AG08395 (cell line): ENCODE measurements at places on chromosomes 5 and 9.

DNA sequence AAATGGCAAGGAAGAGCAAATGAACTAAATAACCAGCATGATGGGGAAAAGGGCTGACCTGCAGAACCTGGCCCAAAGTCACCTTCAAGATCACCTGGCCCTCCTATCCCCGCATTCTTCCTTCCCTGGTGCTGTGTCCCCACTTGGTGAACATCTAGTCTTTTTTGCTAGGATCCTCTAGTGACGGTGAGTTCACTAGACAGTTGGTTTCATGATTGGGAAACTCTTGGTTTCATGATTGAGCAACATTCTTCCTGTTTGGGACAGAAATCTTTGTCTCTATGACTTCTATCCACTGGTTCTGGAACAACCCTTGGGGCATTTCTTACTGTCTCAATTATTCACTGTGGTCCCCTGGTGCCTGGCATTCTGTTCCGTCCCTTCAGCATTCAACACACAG, 50.2 kb upstream of the DAB2IP start:
- peak; percentile 53 for DNase-seq

GRCh38 chr9:127689329-127690000, 17.3 kb upstream of the CFAP157 start:
- DNase-seq, result no peak

DNA sequence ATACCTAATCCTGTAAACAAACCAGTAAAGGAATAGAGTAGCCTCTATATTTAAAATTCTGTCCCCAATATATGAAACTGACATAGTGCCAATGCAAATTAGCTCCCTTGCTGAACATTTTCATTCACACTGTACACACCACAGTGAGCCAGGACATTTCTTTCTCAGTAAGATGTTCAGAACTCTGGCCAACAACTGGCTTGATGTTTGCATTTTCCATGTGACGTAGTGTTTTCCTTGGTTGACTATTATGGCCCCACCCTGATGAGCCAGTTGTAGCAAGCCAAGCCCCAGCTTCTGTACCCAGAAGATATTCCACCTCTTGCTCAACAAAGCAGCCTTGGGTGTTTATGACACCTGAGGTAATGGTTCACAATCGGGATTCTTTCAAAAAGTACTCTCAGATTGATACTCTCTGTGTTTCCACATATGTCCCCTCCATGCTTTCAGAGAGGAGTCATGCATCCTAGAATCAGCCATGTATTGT, 17.7 kb upstream of the ANXA1 start:
- DNase-seq, result no peak

DNA sequence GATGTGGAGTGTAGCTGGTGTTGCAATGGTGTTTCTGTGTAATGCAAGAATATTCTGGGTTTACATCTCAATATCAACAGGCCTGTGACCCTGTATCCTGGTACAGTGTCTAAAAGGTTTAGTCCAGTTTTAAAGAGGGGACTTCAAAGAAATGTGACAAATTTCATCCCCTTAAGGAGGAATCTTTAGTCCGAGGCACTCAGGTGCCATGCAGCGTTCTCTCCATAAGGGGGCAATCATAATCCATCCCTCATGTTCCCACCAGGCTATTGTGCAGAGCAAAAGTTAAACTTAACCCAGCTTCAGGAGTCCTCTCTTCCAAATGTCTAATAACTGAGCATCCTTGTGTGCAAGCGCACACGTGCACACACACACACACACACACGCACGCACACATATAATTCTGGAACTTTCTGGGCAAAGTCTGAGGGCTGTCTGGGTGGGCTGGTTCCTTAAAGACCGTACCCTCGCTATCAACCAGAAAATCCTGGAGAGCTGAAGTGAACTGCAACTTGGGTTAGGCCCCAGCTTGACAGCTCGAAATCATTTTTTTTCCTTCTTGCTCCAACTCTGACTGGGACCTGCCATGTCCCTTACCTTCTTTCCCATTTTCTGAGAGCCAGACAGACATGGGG, 46.0 kb downstream of the CRB2 start:
- peak; percentile 87 for DNase-seq

- peak; percentile 82 for DNase-seq
Observed at GRCh38 chr5:172772112-172772906, 1.3 kb upstream of the DUSP1 start.

- no peak for DNase-seq
Observed at GRCh38 chr5:86337667-86338460, 279.9 kb upstream of the COX7C start.

DNA sequence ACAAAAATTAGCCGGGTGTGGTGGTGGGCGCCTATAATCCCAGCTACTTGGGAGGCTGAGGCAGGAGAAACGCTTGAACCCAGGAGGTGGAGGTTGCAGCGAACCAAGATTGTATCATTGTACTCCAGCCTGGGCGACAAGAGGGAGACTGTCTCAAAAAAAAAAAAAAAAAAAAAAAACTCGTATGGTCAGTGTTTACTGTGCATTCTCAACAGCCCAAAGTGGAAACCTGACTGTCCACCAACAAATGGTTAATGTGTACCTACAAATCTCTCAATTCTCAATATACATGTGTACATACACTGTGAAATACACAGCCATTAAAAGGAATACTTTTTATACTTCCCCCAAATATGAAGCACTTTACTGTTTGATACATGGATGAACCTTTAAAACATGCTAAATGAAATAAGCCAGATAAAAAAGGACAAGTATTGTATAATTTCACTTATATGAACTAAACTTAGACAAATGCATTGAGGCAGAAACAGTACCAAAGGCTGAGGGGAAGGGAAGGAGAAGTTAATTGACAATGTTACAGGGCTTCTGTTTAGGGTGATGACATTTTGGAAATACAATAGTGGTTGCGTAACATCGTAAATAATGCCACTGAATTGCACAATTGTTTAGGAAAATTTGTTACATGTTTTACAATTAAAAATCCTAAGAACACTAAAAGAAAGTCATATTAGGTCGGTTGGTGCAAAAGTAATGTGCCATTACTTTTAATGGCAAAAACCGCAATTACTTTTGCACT, 16.5 kb downstream of the DNAJA1 start:
- DNase-seq, result no peak

DNA sequence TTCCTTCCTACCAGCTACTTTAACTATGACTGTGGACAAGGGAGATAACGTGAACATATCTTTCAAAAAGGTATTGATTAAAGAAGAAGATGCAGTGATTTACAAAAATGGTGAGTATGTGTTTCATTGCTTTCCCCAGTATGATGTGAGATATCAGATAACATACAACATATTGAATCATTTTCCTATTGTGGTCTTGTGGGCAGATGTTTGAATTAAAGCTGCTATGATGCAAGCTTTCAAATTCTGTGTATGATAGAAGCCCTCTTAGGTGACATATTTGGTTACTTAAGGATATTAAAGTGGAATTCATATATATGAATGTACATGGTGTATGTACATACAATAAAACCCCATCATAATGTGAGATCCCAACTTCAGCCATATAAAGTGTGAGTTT, 59.5 kb downstream of the TEK start:
- no peak for DNase-seq

DNA sequence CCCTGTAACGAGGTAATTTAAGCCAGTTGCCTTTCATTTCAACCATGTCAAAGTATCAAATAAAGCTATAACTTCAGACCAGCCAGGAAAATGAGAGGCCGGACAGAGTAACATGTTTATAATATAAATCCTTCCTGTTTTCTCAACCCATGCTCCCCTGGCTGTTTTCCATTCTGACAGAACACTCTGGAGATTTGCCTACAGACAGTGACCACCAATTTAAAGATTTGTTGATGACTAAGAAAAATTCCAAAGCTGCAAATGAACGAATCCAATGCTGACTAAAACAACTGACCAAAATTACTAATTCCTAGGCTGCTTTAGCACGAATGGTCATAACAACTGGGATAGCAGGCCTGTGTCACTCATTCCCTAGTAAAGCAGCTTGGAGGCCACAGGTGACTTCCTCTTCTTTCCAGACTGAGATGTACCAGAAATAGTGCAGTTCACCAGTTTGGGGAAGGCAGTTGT, 141.4 kb downstream of the AOPEP start:
- DNase-seq, result peak; percentile 76

DNA sequence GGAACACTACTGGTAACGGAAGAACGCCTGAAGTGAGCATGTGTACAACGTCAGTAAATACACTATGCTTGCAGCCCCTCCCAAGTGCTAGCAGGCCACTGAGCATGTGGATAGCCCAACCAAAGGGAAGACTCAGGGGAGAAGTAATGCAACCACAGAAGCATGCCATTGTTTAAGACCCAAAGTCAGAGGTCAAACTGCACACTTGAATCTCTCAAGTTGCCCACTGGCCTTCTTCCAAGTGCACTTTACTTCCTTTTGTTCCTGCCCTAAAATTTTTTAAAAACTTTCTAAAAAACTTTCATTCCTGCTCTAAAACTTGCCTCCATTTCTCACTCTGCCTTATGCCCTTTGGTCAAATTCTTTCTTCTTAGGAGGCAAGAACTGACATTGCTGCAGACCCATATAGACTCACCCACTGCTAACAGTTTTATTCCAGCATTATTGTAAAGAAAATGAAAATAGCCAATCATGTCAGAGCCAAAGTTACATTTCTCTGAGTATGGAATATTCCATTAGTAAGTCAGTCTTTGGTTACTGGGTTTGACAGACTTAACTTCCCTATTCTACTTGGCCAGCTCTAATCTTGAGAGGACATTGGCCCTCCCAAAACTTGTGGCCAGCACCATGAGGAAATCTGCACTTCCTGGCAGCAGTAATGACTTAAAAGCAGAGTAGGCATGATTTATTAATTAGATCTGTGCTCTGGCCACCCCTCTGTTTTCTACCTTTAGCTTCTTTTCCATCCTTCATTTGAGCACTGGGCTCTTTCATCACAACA, 76.9 kb downstream of the TSSK1B start:
- DNase-seq, result no peak

DNA sequence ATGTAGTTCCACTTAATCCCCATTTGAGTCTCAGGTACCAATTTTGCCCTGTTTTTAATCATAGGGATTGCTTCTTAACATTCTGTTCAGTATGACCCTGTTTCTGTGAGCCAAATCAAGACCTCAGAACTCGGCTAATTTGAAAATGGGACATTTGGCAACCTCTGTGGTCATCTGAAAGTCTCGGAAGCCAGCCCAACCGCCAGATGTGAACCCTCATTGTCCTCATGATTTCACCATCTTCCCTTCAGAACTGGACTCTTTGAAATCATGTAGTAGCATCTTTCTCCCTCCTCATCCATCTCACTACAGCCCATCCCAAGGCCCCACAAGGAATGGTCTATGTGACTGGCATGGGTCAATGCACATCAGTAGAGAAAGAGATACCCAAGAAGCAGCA, 88.9 kb downstream of the S1PR3 start:
- peak; percentile 15 for DNase-seq

DNA sequence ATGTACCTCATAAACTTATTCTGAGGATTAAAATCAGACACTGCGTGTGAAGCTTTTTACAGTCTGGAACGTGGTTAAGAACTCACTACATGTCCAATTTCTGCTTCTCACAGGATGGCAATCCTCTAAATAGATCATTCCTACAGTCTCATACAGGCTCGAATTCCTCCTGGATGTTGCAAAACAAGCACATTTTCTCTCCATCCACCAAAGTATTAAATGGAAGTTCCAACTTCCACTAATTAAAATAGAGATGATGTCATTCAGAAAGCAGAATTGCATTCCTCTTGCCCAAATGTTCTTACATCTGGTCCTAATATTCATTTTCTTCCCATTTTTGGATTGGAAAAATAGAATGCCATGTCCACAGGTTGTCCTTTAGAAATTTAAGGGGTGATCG, 145.5 kb upstream of the PCA3 start:
- peak; percentile 82 for DNase-seq
